ENCODE measurements at places on chromosomes 7 and 10.

DNA sequence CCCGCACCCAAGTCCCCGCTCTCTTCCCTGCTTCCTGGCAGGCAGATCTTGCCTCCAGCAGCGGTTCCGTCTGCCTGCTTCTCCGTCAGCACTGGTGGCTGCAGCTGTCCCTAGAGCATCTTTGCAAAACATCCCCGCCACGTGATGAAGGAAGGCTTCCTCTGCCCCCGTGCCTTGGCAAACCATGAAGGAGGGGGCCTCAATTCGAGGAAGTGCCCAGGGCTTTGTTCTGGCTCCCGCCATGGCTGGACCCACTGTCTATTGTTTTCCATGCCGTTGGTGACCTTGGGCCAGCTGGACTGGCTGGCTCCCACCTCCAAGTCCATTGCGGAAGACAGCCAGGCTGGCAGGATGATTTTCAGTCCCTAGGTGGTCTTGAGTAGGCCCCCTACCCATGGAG is 13.2 kb upstream of the AQP1 start:
- no peak for DNase-seq

- DNase-seq = no peak
These were observed 136.1 kb upstream of the MYO3A start for GRCh38 chr10:25797888-25798429.

GRCh38 chr7:43211693-43212092 is 99.2 kb downstream of the HECW1 start:
- no peak for DNase-seq

DNA sequence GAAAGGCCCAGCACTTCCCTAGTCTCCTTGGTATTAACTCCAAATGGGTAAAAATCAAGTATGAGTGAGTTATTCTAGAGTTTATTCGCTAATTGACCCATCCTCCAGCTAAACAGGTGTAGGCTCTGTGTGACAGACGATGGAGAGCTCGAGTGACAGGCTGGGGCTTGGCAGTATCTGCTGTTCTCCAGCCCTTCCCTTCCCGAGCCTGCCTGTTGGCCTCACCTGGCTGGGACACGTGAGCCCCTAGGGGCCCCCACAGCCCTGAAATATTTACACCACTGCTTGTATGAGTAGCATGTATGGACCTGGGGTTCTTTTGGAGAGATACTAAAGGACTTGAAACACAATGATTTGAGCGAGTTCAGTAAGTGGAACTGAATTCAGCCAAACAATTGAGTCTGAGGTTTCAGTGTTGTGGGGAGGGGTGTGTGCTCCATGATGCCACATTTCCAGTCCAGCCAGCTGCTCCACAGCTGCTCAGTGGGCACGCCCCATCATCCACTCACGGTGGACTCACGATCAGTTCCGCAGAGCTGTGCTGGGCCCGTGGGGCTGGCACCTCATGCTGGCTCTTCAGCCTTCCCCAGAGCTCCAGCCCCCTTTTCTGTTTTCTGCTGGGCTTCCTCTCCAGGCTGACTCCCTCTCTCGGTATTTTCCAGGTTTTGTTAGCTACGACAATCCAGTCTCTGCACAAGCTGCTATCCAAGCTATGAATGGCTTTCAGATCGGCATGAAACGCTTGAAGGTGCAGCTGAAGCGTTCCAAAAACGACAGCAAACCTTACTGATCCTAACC is 283.0 kb downstream of the USP6NL start:
- no peak for DNase-seq

DNA sequence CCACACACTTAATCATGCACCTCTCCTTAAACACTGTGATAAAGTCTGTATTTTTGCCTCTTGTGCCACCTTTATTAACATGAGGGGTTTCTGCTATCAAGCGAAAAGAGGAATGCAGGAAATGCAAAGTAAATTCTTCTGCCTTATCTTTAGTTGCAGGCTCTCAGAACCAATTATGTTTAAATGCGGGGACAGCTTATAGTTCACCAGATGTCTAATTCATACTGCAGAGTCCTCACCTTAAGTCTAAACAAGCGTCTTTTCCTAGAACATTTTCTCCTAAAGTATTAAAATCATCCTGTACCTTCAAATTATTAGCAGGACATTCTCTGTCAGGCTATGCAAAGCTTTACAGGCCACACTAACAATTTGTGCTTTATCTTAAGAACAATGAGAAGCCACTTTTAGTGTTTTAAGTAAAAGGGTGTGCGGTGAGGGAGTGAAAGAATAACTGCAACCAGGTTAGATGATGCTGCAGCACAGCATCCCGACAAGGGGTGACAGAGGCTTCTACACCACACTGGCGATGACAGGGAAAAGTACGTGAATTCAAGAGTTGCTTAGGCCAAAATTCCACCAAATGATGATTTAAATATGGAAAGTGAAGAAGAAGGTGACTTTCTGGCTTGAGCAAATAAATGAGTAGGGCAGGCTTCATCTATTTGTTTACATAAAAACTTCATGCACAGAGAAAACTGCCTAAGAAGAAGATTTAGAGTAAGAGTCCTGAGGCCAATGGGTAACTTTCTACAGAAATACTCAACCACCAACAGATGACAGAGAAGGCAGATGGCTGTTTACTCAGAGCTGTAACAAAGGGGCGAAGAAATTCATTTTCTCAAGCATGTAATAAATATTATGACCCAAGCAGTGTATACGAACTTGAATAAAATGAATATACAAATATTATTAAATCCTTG is 36.0 kb downstream of the EZH2 start:
- no peak for DNase-seq

DNA sequence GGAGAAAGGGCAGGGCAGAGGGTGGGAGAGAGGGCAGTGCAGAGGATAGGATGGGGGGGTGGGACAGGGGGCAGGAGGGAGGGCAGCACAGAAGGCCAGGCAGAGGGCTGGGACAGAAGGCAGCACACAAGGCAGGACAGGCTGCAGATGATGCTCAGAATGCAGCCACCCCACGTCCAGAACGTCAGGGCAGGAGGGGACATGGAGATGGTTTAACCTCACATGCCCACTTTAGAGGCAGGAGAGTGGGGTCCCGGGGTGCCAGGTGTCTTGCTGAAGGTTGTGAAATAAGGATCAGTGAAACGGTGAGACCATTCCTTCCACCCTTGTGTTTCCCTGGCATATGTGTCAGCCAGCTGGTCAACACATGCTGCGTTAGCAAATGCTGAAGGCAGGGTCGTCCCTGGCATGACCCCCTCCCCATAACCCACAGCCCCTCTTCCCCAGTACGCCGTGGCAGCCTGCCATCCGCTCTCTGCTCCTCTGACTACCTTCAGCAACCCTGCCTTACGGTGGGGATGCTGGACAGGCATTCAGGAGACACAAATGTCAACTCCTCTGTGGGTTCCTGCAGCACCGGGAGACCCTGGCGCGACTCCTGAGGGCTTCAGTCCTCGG is 592.1 kb downstream of the DNAJB6 start:
- no peak for DNase-seq

GRCh38 chr7:101936611-101937231 is 119.3 kb downstream of the CUX1 start:
- DNase-seq = no peak

DNA sequence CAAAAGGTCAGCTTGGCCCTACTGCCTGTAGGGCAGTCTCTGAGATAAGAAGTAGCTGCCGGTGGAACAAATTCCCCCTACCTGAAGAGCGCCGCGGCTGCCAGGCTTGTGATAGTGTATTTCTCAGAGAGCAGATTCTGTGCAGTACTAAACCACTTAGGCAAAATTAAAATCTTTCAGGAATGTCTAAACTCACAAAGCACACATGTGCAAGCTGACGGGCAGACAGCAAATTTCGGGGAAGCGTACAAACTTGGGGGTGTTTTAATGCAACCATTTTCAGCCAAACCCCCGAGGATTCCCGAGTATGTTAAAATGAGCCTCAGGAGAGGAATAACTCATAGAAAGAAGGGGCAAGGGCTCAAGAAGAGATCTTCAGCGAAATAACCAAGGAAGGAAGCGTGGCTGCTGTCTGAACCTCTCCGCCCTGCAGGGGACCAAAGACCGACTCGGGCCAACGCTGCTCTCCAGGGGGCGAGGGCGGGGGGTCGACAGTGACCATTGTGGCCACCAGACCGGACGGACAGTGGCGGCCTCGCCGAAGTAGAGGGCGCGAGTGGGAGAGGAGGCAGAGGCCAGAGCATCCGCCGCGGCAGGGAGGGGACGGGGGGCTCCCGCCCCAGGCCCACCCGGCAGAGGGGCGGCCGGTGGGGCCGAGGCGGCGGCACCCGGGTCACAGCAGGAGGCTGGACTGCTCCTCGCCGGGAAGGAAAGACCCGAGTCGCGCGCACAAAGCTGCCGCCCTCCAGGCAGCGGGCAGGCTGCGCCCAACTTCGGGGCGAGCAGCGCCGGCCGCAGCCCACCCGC is 819 bp downstream of the HYCC1 start:
- no peak for DNase-seq

- DNase-seq = no peak
These were observed 37.6 kb downstream of the TMEM168 start for GRCh38 chr7:112752576-112752975.

DNA sequence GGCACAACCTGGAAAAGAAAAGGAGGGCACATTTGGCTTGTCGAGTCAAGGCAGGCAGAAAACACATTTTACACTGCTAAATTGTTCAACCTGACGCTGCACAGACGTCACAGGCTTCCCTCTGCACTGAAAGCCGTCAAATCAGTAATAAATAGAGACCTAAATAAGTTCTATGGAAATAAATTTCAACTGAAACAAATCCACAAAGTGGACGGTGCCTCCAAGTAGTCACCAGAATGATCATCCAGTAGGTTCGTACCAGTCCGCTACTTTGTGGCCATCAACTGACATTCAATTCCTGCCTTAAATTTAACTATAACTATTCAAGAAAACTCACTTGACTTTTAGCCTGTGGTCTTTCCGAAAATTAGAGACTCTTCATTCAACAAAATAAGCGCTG is 49.0 kb downstream of the NPVF start:
- no peak for DNase-seq

- no peak for DNase-seq
These were observed 6.6 kb upstream of the SERPINE1 start for GRCh38 chr7:101120315-101120714.

GRCh38 chr10:22986771-22987542 is 59.1 kb downstream of the ARMC3 start:
- no peak for DNase-seq

DNA sequence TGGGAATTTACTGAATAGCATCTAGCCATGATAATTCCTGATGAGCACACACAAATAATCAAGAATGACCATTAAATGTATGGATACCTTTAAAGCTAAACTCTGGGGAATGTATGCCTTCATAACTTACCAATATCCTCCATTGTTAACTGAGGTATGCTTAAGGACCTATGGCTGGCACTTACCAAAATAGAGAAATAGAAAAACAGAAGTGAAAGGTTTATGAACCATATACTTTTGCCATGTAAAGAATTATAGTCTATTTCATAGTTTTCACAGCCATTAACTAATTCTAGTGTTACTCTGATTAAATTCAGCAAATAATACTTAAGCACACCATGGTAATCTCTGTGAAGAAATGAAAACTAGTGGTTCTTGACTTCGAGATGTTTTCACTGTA is 1360.6 kb upstream of the LRRTM3 start:
- no peak for DNase-seq

DNA sequence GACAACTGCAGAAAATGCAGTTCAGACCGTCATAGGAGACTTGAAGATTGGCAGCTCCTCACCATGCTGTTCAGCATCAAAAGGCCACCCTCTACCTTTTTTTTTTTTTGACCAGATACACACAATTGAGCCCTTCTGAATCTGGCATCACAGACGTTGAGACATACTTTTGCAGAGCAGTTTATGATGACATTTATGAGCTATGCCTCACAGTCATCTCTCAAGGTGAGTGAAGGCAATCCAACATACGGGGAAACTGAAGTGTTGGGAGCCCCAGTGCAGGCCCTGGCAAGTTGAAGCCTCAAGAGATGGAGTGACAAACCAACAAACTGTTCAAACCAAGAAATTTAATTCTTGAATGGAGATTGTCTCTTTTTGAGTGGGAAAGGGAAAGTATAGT is 83.6 kb upstream of the DLX6 start:
- no peak for DNase-seq

- no peak for DNase-seq
These were observed 18.8 kb downstream of the MMD2 start for GRCh38 chr7:4939971-4940728.

GRCh38 chr10:127135844-127136577 is 60.4 kb downstream of the INSYN2A start:
- DNase-seq = no peak

- DNase-seq = no peak
These were observed 4.7 kb downstream of the MICALL2 start for GRCh38 chr7:1454542-1454941.

DNA sequence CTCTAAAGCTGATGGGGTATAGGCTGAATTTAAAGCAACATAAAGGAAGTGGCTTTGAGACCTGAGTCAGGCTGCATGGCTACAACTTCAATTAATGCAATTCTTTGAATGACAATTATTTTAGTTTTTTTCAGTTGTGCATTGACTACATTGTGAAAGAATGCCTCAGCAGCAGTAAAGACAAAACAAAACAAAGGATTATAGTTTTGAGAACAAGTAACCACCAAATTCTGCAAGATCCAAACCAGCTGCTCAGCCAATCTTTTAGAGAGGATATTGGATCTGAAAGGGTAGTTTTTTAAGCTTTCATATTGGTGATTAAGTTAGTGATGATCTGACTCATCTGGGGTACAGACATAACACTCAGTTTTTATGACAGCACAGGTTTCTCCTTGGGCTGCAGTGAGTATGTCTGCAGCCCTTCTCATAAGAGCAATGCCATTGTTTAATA is 40.6 kb upstream of the ABCA13 start:
- no peak for DNase-seq

DNA sequence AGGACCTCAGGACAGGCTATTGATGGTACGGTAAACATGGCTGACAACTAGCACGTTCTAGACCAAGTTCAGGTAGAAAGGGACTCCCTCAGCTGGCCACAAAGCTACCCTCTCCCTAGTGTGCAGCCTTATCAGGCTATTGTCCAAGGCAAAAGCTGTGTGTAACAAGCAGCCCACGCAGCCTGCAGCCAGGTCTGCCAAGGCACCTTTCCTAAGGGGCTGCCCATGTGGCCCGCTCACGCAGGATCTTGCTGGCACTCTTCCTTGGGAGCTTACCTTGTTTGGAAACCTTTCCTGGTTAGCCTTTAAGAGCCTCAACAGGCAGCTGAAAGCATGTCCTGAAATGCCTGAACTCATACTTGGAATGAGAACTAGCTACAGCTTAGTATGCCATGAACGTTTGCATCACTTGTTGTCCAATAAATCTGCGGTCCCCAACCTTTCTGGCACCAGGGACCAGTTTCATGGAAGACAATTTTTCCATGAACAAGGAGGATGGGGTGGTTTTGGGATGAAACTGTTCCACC is 51.7 kb downstream of the SYPL1 start:
- no peak for DNase-seq

DNA sequence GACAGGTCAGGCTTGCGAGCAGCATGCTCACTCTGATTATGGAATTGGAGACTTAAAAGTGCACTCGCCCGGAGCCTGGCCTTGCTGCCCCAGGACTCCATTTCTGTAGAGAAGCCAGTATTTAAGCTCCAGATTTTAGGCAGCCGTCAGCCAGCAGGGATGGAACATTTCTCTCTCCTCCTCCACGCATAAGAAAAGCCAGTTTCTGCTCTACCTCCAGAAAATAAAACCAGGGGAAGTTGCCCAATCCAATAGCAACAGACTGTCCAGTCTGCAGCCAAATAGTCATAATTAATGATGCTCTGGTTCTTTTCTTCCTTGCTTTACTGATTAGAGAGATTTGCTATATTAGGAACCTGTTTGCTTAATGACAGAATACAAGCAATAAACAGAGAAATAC is 203.2 kb downstream of the GFRA1 start:
- DNase-seq = no peak
